ENCODE measurements at places on chromosomes 3 and 15.

- DNase-seq = no peak
Measured at GRCh38 chr3:21599890-21600289, 151.1 kb downstream of the ZNF385D start.

DNA sequence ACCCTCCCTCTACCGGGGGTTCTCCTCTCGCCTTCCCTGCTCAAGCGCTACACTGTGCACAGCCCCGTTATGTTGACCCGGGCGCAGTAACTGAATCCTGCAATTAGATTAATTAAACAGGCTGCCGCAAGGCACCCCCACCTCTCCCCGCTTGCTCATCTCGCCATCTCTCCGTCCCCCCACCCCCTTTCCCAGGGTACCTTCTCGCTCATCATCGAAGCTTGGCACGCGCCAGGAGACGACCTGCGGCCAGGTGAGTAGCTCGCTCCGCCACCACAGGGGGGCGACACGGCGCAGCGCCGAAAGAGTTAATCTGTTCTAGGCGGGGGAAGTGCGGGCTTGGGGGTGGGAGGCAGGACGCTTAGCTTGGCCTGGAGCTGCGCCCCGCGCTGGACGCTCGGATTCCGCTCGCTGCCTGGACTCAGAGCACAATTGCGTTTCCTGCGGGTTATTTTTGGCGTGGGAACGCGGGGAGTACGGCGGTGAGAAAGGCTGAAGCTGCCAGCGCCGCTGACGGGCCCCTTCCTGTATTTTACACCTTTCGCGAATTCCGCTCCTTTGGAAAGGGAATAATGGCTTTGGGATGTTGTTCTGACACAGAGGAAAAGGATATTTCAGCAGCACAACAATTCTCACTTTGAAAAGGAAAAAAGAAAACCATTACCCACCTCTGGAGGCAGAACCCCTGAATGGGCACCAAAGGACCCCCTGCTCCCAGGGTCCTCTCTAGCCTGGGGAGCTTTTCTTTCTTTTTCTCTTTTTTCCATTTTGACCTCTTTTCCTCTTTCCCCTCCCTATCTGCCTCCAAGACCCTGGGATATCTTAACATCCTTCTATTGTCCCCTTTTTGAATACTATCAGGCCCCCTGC lies 1.5 kb downstream of the DLL4 start:
- no peak for DNase-seq

DNA sequence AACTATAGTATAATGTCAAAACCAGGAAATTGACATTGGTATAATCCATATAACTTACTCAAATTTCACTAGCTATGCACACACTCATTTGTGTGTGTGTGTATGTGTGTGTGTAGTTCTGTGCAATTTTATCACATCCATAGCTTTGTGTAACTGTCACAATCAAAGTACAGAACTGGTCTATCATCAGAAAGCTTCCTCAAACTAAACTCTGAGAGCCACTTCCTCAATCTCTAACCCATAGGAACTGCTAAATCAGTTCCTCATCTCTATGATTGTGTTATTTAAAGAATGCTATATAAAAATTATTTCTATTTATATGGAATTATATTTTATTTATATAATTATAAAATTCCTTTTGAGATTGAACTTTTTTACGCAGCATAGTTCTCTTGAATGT lies 18.1 kb downstream of the LNP1 start:
- DNase-seq = no peak

DNA sequence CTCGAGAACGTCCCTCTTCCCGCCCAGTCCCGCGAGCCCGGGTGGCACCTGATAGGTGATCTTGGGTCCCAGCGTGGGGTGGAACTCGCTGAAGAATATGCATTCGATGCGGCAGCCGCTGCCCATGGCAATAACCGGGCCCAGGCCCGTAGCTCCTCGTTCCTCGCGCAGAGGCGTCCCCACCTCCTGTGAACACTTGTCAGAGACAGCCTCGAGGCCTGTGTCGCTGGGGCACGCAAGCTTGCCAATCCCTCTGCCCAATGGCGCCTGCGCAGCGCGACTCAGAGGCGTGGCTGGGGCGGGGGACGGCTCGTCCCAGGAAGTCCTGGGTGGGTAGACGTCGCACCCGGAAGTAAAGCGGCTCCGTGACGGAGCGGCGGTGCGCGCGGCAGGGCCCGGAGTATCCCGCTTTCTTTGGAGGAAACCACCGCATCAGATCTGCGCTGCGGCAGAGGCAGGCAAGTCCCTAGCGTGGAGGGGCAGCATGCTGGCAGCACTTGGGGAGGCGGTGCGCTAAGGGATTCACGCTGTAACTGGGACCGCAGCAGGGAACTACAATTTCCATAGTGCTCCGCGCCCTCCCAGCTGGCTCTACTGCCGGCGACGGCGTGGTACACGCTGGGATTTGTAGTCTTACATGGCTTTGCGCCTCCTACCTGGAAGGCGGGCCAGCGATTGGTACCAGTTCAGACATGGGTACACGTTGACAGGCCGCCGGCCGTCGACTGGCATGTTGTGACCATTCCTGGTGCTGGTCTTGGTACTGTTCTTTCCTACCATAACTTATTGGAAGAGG lies at the start of the genes CYB561D2 and NPRL2:
Gene CYB561D2, plus strand, starts transcription at position 336 of the 796 bp plus-strand sequence. CDS start 572 bp downstream, outside the sequence.
Gene NPRL2, minus strand, starts transcription at position 249 of the 796 bp plus-strand sequence. Its CDS starts 123 bp downstream, at position 126.
- DNase-seq = peak; percentile 74

GRCh38 chr3:174945951-174946350 lies 86.8 kb downstream of the NAALADL2 start:
- DNase-seq = no peak

GRCh38 chr3:132047209-132047608 lies 12.4 kb upstream of the CPNE4 start:
- DNase-seq = no peak

GRCh38 chr3:114365909-114366308 lies 72.1 kb downstream of the TIGIT start:
- DNase-seq = no peak

GRCh38 chr15:29986946-29987345 lies 95.8 kb upstream of the GOLGA8J start:
- DNase-seq = no peak

- DNase-seq = no peak
Measured at GRCh38 chr15:69862540-69862939, 235.2 kb downstream of the TLE3 start.

- DNase-seq = no peak
Measured at GRCh38 chr15:60442763-60443162, 36.2 kb downstream of the ICE2 start.

- DNase-seq = no peak
Measured at GRCh38 chr15:99163271-99164062, 58.6 kb downstream of the SYNM start.

GRCh38 chr15:87686339-87686738 lies 570.2 kb downstream of the NTRK3 start:
- no peak for DNase-seq

DNA sequence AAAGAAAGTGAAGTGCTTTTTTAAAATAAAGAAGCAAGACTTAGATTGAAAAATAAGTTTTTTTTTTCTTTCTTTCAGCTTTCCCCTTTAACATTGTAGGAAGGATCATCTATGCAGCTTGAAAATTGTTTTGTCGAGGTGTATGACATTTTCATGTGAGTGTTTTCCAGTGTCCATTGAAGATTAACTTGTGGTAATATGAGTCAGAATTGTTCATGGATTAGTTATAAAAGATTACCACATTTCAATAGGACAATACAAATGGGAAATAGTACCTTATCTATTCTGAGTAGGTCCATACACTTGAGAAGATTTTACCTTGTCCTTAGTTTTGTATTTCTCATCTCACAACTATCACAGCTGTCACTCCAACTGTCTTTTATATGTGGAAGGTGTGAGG lies 1234.7 kb downstream of the NSUN3 start:
- no peak for DNase-seq

- DNase-seq = no peak
Measured at GRCh38 chr15:44719293-44719999, 8.1 kb downstream of the B2M start.

DNA sequence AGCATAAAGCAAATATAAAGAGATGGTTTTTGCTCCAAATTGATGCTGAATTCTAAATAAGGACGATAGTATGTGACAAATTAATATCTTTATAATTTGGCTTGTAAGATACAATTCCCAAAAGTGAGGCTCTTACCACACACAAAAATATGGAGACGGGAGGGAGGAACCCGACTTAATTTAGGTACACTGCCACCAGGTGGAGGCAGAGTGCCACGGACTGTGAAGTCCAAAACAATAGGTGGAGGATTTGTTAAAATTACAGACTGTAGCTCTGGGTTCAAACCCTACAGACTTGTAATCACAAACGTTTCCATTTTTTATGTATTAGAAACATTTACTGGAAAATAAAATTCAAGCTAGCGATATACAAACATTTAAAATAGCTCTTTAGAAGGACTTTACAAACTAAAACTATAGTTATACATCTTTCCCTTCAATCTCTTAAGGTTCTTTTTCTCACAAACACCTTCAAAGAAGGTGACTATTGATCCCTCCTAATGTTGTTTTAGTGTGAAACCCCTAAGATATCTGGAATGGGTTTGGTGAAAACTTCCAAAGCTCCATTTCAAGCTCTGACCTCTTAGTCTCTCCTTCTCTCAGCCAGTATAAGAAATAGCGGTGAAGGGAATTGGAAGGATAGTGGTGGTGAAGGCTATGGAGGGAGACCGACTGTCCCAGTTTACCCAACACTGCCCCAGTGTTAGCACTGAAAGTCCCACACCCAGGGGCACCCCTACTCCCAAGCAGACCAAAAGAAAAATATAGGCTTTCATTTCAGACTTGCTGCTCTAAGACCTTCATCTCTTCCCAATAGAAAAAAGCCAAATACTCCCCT lies 89.7 kb downstream of the AQP9 start:
- DNase-seq = peak; percentile 37

GRCh38 chr15:101162701-101163483 lies 89.0 kb downstream of the CHSY1 start:
- no peak for DNase-seq

All from retinal pigment epithelial cell (primary cell).